Kidney epithelial cell (primary cell): ENCODE measurements at places on chromosomes 12 and 14. TPM values are rescaled to one million over a fixed set of nuclear protein-coding genes. Genes with fewer than 3 reads are reported as not detected.

FOXN4 gene
- not detected in 2 replicates for total RNA-seq

MYF5 gene
- not detected in 2 replicates for total RNA-seq

DEGS2 gene
- 0.75 TPM in 1 of 2 replicates, not detected in the other for total RNA-seq

HVCN1 gene
- 0.33 and 2.1 TPM in 2 replicates for total RNA-seq

SLC10A1 gene
- not detected in 2 replicates for total RNA-seq

KRT77 gene
- not detected in 2 replicates for total RNA-seq

ENDOU gene
- not detected in 2 replicates for total RNA-seq

SYNE3 gene
- total RNA-seq, result 2.2 and 3.1 TPM in 2 replicates

KRT4 gene
- total RNA-seq, result not detected in 2 replicates

CRACR2A gene
- total RNA-seq, result 4.5 and 6.2 TPM in 2 replicates

DEPDC4 gene
- total RNA-seq, result 0.14 and 1.0 TPM in 2 replicates

KRT78 gene
- total RNA-seq, result not detected in 2 replicates

POTEM gene
- not detected in 2 replicates for total RNA-seq

GATC gene
- 22.5 and 25.7 TPM in 2 replicates for total RNA-seq

TRHDE gene
- total RNA-seq, result 5.6 and 5.8 TPM in 2 replicates

POMT2 gene
- 21.5 and 34.1 TPM in 2 replicates for total RNA-seq

KIF26A gene
- 0.21 and 0.48 TPM in 2 replicates for total RNA-seq

PDE6H gene
- total RNA-seq, result not detected in 2 replicates

P2RX2 gene
- total RNA-seq, result not detected in 2 replicates
